Mesenteric fat pad (tissue), 1 donor: ENCODE measurements at places on chromosomes 3 and 15. TPM values are rescaled to one million over a fixed set of nuclear protein-coding genes. Genes with fewer than 3 reads are reported as not detected.

DNA sequence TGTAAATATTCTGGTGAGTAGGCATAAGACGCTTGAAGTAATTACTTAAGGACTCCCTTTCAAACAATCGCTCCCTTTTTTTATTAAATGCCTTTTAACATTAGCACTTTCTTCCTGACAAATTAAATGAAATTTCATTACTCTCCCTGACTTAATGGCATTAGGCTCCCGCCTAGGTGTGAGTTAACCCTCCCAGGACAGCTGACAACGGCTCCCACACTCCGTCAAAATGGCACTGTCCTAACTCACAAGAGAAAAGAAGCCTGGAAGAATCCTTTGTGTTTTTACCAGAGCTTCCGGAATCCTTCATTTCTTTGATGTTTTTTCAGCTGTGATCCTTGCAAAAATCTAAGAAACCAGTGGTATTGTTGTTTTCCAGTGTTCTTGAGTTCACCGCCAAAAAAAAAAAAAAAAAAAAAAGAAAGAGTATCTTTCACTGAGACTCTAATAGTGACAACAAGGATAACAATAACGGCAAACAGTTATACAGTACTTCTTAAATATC, 861.0 kb upstream of the NR2F2 start:
- no peak for DNase-seq

DNA sequence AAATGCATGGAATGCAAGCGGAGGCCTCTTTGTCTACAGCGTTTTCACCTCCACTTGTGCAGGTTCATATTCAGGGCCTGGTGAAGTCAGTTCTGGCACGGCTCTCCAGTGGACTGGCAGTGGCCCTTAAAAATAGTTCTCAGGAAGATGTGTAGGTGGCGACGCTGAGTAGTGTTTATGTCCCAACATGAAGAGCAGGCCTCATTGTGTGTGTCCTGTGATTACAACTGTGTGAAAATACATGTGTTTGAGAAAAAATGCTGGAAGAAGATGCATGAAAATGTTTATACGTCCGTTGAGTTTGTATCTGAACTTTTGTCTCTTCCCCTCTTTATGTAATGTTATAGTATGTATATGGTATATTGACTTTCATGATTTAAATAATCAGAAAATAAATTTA, 7.2 kb downstream of the LIPC start:
- no peak for DNase-seq

DNA sequence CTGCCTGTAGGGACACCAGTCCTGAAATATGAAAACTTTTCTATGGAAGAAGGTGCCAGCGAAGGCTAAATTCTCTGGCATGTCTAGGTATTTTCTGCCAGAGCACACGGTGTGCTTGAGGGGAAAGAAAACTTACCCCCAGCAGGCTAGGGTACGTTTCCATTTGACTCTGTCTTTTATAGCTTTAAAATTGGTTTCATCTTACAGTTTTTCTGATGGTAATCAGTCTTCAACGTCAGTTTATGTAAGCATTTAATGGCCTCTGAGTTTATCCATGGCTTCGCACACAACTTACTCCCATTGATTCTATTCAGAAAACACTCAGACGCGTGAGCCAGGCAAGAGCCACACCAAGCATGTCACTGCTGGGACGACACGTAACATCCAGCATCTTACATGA, 249.7 kb downstream of the ADAMTS17 start:
- peak; percentile 8 for DNase-seq

GRCh38 chr3:62376906-62377877, 3.8 kb upstream of the FEZF2 start:
- no peak for DNase-seq

HYAL1 gene
- total RNA-seq = 11.2 TPM

GP9 gene
- total RNA-seq = not detected

CFAP100 gene
- not detected for total RNA-seq

RBM6 gene
- 79.6 TPM for total RNA-seq
